Pulmonary artery endothelial cell (primary cell): ENCODE measurements at places on chromosomes 2 and 18.

DNA sequence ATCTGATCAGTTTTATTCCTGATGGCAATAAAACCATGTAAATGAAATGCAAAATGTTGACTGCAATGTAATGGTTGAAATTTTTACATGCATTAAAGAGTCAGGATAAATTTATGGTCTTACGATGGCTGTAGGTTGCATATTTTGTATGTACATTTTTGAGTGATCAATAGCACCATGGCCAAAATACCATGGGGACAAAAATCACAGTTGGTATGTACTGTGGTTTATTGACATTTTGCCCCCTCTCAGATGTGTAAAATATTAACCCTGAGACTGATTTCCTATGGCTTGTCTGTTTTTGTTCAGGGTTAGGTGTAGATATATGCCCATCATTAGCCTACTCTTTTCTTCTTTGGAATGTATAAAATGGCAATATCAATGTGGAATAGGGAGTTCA lies 138.1 kb downstream of the PARD3B start:
- DNase-seq = no peak

DNA sequence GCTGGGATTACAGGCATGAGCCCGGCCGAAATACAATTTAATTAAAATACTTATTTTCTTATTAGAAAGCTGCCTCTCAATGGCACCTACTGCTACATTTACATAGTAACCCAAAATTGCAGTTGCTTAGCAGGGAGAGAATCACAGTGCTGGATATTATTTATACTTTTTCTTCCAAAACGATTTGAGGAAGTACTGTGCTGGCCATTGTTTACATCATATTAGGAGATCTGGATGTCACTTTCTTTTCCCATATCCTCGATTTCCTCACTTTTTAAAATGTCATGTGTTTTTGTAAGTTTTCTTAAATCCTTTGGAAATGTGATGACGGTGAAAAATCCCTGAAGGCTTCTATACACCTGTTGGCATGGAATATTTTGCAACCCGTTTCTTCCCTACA lies 3.4 kb upstream of the SP3 start:
- DNase-seq = no peak

GRCh38 chr2:143936538-143936847 lies 583.4 kb downstream of the ZEB2 start:
- no peak for DNase-seq

GRCh38 chr2:86003967-86004366 lies 101.7 kb downstream of the POLR1A start:
- no peak for DNase-seq
